ENCODE measurements at places on chromosomes 2 and 18. TPM values are rescaled to one million over a fixed set of nuclear protein-coding genes. Genes with fewer than 3 reads are reported as not detected.

The TTC39C gene
- total RNA-seq, result 18.5 TPM

The SERPINB13 gene
- not detected for total RNA-seq

The CRYBA2 gene
- total RNA-seq, result not detected

The RPRM gene
- total RNA-seq, result not detected

The SLC4A3 gene
- 1.3 TPM for total RNA-seq

The GAREM2 gene
- 0.45 TPM for total RNA-seq

The NETO1 gene
- 0.74 TPM for total RNA-seq

The IKZF2 gene
- 5.9 TPM for total RNA-seq

The LOXL3 gene
- total RNA-seq, result 10.1 TPM

The GCA gene
- total RNA-seq, result 9.2 TPM

The ERICH2 gene
- not detected for total RNA-seq

The SPDYA gene
- total RNA-seq, result 0.17 TPM

The ABCA12 gene
- not detected for total RNA-seq

The PLCL1 gene
- total RNA-seq, result 0.17 TPM

The CNRIP1 gene
- 62.9 TPM for total RNA-seq

The ABCB11 gene
- not detected for total RNA-seq

The SF3B1 gene
- 161 TPM for total RNA-seq

The PRKRA gene
- total RNA-seq, result 55.0 TPM

The ANKRD29 gene
- total RNA-seq, result 0.89 TPM

The KCNIP3 gene
- 2.0 TPM for total RNA-seq

The ASB18 gene
- not detected for total RNA-seq

The UGT1A3 gene
- total RNA-seq, result not detected

The RAMP1 gene
- total RNA-seq, result 23.4 TPM

The RFX8 gene
- 4.2 TPM for total RNA-seq

The EFEMP1 gene
- total RNA-seq, result 229 TPM

The PKDCC gene
- total RNA-seq, result 52.9 TPM

The DLX1 gene
- not detected for total RNA-seq

The CASP10 gene
- total RNA-seq, result 1.5 TPM

The ALK gene
- total RNA-seq, result not detected
